Nephron progenitor cell (in vitro differentiated cells): ENCODE measurements at places on chromosomes 2 and 18.

DNA sequence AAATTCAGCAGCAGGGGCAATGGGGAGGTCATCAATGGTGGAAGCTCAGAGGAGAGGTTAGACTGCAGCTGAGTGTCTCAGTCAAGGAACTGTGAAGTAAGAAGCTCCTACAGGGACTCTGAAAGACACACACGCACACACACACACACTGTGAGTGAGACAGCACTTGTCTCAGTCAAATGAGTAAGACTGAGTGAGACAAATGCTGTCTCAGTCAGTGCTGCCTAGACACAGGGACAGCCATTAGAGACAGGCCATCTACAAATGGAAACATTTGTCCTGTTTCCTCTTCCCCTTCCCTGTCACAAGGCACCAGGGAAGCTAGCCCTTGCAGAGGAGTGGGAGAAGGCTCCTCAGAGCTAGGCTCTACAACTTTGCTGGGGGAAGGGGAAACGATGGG lies 577.4 kb upstream of the GCFC2 start:
- H3K27ac ChIP-seq: peak overlapping the region; percentile 97
- H3K4me1 ChIP-seq: peaks cover 34% of the 10 kb centered on the region
- no peaks in the 10 kb centered on the region for H3K27me3 ChIP-seq
- no peak overlapping the region for H3K4me3 ChIP-seq
- no peaks in the 10 kb centered on the region for H3K36me3 ChIP-seq

- H3K36me3 ChIP-seq: no peaks in the 10 kb centered on the region
- peaks cover 14% of the 10 kb centered on the region for H3K27me3 ChIP-seq
- DNase-seq: no peak
- no peak overlapping the region for H3K27ac ChIP-seq
- H3K4me3 ChIP-seq: no peak overlapping the region
- peaks cover 13% of the 10 kb centered on the region for H3K4me1 ChIP-seq
Measured at GRCh38 chr2:235447210-235447609, 46.6 kb upstream of the AGAP1 start.

- H3K27me3 ChIP-seq: no peaks in the 10 kb centered on the region
- no peak overlapping the region for H3K4me3 ChIP-seq
- peak overlapping the region; percentile 27 for H3K27ac ChIP-seq
- no peak for DNase-seq
- H3K4me1 ChIP-seq: peaks cover 6% of the 10 kb centered on the region
Measured at GRCh38 chr2:220188031-220188430, 560.6 kb downstream of the SLC4A3 start.

- peak; percentile 87 for DNase-seq
- no peaks in the 10 kb centered on the region for H3K27me3 ChIP-seq
- peak within 1 kb of the TSS; percentile 99 for H3K27ac ChIP-seq
- H3K4me1 ChIP-seq: peaks cover 53% of the 10 kb centered on the region
- H3K4me3 ChIP-seq: peak within 1 kb of the TSS; percentile 96
Measured at GRCh38 chr18:2571200-2572170, at the start of the genes METTL4 and NDC80. TSS of gene METTL4 (minus strand) at chr18:2571505. CDS start at chr18:2567216, 4,289 bp downstream. TSS of gene NDC80 (plus strand) at chr18:2571557. CDS start at chr18:2572986, 1,429 bp downstream.

DNA sequence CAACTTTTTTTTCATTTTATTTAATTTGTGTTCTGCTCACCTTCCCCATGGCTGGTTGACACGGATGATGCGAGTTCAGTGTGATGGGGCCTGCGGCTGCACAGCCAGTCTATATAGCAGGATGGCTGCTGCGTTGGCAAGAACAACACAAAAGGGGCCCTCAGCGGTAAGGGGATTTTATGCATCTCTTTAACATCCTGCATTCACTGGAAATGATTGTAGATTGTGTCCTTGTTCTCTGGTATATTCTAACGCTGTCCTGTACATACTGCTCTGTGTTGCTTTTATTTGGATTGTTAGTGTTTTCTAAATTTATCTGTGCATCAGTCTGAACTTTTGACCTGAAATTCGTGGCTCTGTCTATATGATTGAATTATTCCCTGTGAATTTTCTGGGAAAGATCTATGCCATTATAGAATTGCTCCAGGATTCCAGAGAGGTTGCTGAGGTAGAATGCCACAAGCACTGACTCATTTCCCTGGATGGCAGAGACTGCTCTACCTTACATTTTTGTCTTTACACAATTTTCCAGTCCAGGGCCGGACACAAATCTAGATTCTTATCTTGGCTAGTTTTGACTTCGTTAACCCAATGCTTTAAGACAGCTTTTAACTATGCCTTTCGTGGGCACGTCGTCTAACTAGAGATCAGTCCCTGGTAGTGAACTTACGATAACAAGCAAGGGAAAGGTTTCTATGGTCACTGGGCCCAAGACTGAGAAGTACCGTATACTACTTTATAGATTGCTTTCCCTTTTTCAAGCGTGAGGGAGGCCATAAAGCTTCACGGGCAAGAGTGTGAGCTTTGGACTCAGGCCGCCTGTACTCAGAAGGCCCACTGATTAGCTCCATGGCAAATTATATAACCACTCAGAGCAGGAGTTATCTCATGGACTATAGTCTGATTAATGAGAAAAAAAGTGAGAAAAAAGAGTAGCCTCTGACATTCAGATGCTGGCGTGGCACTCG lies at the start of gene CRYGC:
Gene CRYGC (minus strand): TSS at position 85 of the 968 bp plus-strand sequence. CDS start 36 bp downstream, at position 49.
- peaks cover 3% of the 10 kb centered on the region for H3K27me3 ChIP-seq
- H3K4me1 ChIP-seq: peaks cover 16% of the 10 kb centered on the region
- H3K36me3 ChIP-seq: no peaks in the 10 kb centered on the region
- DNase-seq: no peak
- peak within 1 kb of the TSS; percentile 7 for H3K27ac ChIP-seq

GRCh38 chr18:53417003-53417402 lies 807.5 kb downstream of the MBD2 start:
- H3K36me3 ChIP-seq: no peaks in the 10 kb centered on the region
- H3K4me1 ChIP-seq: peaks cover 5% of the 10 kb centered on the region
- no peak overlapping the region for H3K27ac ChIP-seq

- H3K4me3 ChIP-seq: peak overlapping the region; percentile 81
- H3K36me3 ChIP-seq: no peaks in the 10 kb centered on the region
- peaks cover 93% of the 10 kb centered on the region for H3K27me3 ChIP-seq
- no peak overlapping the region for H3K27ac ChIP-seq
- peak; percentile 34 for DNase-seq
Measured at GRCh38 chr18:12253663-12254135, 462 bp upstream of the CIDEA start.

- no peak overlapping the region for H3K27ac ChIP-seq
- H3K36me3 ChIP-seq: peaks cover 13% of the 10 kb centered on the region
- no peaks in the 10 kb centered on the region for H3K4me1 ChIP-seq
- no peak for DNase-seq
- H3K4me3 ChIP-seq: no peak overlapping the region
Measured at GRCh38 chr2:167862782-167863181, 384.6 kb downstream of the STK39 start.

- peak overlapping the region; percentile 52 for H3K27ac ChIP-seq
- DNase-seq: no peak
- peaks cover 10% of the 10 kb centered on the region for H3K27me3 ChIP-seq
- H3K4me3 ChIP-seq: no peak overlapping the region
Measured at GRCh38 chr18:25853691-25854433, 236.6 kb downstream of the SS18 start.

- H3K4me1 ChIP-seq: peaks cover 76% of the 10 kb centered on the region
- H3K4me3 ChIP-seq: no peak overlapping the region
- H3K27ac ChIP-seq: peak overlapping the region; percentile 86
- DNase-seq: no peak
- peaks cover 35% of the 10 kb centered on the region for H3K36me3 ChIP-seq
Measured at GRCh38 chr2:235001237-235002133, 49.7 kb downstream of the SH3BP4 start.

DNA sequence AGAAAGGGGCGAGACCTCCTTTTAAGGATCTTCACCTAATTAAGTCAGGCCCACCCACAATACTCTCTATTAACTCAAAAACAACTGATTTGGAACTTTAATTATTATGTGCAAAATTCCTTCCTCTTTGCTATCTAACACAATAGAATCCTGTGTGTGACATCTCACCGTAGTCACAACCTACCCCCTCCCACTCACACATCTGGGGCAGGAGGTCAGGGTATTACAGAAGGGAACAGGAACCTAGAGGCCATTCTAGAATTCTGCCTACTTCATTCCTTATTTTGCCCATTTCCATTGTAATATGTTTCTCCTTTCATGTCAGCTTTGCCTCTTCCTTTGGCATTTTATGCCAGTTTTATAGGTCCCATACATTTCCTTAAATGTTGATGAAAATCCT lies 829.3 kb upstream of the ID2 start:
- H3K27me3 ChIP-seq: peaks cover 3% of the 10 kb centered on the region
- H3K4me3 ChIP-seq: no peak overlapping the region
- no peak for DNase-seq
- no peak overlapping the region for H3K27ac ChIP-seq
- H3K36me3 ChIP-seq: no peaks in the 10 kb centered on the region
- no peaks in the 10 kb centered on the region for H3K4me1 ChIP-seq

DNA sequence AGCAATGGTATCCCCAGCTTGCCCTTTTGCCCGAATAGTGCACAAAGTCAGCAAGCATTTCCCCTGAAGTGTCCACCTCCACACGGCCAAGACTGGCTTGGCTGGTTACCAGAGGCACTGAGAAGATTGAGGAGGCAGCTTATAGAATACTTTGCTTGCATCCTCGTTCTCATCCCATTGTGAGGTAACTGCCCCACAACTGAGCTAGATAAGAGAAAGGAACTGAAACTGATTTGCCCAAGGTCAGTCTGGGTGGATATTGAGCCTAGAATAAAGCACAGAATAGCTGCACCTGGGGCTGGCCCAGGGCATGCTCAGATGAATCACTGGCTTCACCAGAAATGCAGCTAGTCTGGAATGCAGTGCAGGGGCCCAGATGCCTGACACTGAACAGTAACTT lies 32.7 kb upstream of the MAP4K3 start:
- no peaks in the 10 kb centered on the region for H3K27me3 ChIP-seq
- H3K4me3 ChIP-seq: no peak overlapping the region
- peak; percentile 16 for DNase-seq
- no peaks in the 10 kb centered on the region for H3K36me3 ChIP-seq
- peak overlapping the region; percentile 6 for H3K27ac ChIP-seq

- no peaks in the 10 kb centered on the region for H3K27me3 ChIP-seq
- H3K27ac ChIP-seq: no peak overlapping the region
- H3K4me3 ChIP-seq: no peak overlapping the region
- H3K4me1 ChIP-seq: no peaks in the 10 kb centered on the region
Measured at GRCh38 chr2:164538240-164538866, 82.9 kb downstream of the GRB14 start.

- no peak overlapping the region for H3K4me3 ChIP-seq
- no peak overlapping the region for H3K27ac ChIP-seq
- H3K4me1 ChIP-seq: no peaks in the 10 kb centered on the region
- no peak for DNase-seq
- no peaks in the 10 kb centered on the region for H3K36me3 ChIP-seq
Measured at GRCh38 chr2:58896638-58897037, 655.5 kb upstream of the FANCL start.

DNA sequence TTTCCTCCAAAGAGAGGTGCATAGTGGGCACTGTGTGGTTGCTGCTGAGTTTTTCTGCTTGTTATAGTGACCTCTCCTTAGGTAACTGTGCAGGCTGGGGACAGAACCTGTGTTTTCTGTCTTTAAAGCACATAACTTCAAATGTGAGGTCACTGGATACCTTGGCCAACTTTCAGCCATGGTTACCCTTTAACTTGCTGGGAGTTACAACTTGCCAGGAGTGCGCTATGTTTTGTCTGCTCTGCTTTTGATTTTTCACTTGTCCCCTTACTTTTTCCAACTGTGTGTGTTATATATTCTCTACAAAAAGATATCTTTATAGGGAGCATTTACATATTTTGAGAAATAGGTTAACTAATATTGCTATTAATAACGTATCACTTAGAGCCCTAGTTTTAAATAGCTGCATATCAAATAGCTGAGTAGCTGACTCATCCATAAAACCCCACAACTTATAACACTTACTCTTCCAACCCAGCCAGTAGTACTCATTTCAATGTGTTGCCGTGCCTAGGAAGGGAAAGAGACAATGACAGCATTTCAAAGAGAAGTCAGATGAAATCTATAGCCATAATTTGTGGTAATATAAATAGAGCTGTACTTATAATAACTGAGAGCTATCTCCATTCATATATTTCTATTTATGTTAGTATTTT lies 51.6 kb downstream of the DPP4 start:
- H3K27me3 ChIP-seq: peaks cover 4% of the 10 kb centered on the region
- no peak for DNase-seq
- H3K27ac ChIP-seq: no peak overlapping the region
- peaks cover 28% of the 10 kb centered on the region for H3K4me1 ChIP-seq

DNA sequence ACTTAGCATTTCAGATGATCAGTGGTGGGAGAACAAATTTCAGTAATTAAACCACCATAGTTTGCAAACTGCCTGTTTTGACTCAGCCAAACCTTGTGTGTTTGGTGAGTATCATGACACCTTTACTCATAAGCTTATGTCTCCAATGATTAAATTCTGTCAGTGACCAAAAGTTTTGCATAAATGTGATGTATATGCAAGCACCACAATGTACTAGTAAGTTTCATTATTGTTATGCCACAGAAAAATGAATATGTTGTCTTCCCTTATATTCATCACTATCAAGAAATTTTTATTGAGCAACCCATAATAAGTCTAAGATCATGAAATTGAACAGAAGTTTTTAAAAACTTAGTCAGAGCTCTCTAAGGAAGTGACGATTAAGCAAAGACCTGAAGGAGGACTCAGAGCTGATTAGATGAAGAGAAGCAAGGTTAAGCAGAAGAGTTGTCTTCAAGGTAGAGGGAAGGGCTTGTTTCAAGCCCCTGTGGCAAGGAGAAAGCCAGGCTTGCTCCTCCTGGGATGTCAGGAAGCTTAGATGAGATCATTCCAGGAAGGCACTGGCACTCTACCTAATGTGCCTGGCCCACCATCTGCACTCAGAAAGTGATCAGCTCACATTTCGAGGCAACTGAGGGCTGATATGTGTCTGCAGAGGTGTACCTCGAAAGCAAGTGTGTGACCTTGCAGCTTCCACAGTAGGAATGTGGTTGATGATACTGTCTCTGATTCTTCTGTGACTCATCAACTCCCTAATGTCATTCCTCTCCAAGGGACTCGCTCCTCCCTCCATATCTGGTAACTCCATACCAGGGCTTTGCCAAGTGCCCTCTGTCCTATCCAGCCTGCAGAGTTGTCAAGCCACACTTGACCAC lies 54.7 kb downstream of the KCTD18 start:
- H3K36me3 ChIP-seq: peaks cover 22% of the 10 kb centered on the region
- H3K4me1 ChIP-seq: peaks cover 24% of the 10 kb centered on the region
- peaks cover 11% of the 10 kb centered on the region for H3K27me3 ChIP-seq
- DNase-seq: no peak
- peak overlapping the region; percentile 93 for H3K27ac ChIP-seq

GRCh38 chr18:23967321-23968089 lies 47.0 kb upstream of the TTC39C start:
- H3K27ac ChIP-seq: no peak overlapping the region
- H3K4me3 ChIP-seq: no peak overlapping the region
